IMR-90 (cell line): ENCODE measurements at places on chromosomes 1 and 21. TPM values are rescaled to one million over a fixed set of nuclear protein-coding genes. Genes with fewer than 3 reads are reported as not detected.

Gene SH2D5
- total RNA-seq, result 6.7 and 7.2 TPM in 2 replicates

Gene VASH2
- total RNA-seq, result 0.83 and 0.90 TPM in 2 replicates

Gene SLC1A7
- total RNA-seq, result not detected in 2 replicates

Gene POU3F1
- total RNA-seq, result not detected in 2 replicates

Gene TBX15
- not detected in 2 replicates for total RNA-seq

Gene SYPL2
- total RNA-seq, result under 0.01 TPM in 2 replicates

Gene PSMG1
- 37.8 and 51.1 TPM in 2 replicates for total RNA-seq

Gene SLC37A1
- 0.36 and 0.56 TPM in 2 replicates for total RNA-seq

Gene UBXN10
- total RNA-seq, result not detected in 2 replicates

Gene SPATA45
- not detected in 2 replicates for total RNA-seq

Gene GBP7
- not detected in 2 replicates for total RNA-seq

Gene MAN1C1
- total RNA-seq, result 2.5 and 3.2 TPM in 2 replicates

Gene UMODL1
- not detected in 2 replicates for total RNA-seq

Gene CCDC27
- total RNA-seq, result not detected in 2 replicates

Gene CLDN14
- not detected in 2 replicates for total RNA-seq

Gene GJB3
- total RNA-seq, result not detected in 2 replicates

Gene LPAR3
- total RNA-seq, result 0.18 and 0.28 TPM in 2 replicates

Gene SETD4
- 7.5 and 9.5 TPM in 2 replicates for total RNA-seq

Gene TTLL10
- not detected in 2 replicates for total RNA-seq

Gene CNIH4
- 73.1 and 105 TPM in 2 replicates for total RNA-seq

Gene KIF14
- 4.7 and 10.8 TPM in 2 replicates for total RNA-seq

Gene PPIAL4G
- not detected in 2 replicates for total RNA-seq

Gene SNIP1
- 11.3 and 13.9 TPM in 2 replicates for total RNA-seq
